Astrocyte of the cerebellum (primary cell): ENCODE measurements at places on chromosomes 13 and 19.

DNA sequence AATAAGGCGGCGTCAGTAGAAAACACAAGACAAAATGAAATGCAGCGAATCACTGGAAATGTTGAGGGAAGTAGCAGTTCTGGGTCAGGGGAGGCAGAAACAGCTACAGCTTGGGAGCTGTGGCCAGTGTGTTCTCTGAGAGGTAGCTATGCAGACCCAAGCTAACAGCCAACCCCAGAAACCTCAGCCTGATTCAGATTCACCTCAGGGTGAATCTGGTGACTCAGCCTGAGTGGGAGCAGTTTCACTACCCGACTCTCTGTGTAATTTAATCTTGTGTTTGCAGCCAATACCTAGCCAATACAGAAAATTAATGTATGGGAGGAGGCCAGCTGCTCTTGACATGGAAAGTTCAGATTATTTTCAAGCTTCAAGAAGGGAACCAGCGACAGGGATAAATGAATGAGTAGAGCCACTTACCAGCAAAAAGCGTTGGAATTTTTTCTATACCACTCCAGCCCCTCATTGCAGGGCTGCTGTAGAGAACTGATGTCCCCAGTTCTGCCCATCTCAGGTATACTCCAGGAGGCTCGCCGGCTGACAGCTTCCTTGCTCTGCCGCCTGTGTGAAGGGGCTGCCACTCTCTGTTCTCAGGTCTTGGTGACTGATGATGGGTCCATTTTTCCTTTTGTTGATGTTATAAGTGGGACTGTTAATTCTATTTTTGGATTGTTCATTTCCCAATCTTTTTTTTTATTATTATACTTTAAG is 8.9 kb downstream of the IGFL3 start:
- peak; percentile 87 for DNase-seq

- no peak for DNase-seq
Measured at GRCh38 chr19:49968279-49968922, 7.4 kb upstream of the SIGLEC11 start.

DNA sequence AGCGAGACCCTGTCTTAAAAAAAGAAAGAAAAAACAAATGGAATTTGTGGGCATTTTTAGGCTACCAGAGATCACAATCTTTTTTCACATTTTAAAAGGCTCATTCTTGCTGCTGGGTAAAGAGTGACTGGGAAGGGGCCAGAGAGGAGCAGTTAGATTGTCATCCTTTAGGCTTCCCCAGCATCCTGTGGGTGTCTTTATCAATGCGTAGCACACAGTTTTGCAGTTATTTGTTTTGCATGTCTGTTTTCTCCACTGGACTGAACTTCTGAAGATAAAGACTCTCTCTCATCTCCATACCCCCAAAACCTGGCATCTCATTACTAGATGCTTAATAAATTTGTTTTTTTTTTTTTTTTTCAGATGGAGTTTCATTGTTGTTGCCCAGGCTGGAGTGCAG is 2.1 kb upstream of the UTP14C start:
- DNase-seq, result no peak

DNA sequence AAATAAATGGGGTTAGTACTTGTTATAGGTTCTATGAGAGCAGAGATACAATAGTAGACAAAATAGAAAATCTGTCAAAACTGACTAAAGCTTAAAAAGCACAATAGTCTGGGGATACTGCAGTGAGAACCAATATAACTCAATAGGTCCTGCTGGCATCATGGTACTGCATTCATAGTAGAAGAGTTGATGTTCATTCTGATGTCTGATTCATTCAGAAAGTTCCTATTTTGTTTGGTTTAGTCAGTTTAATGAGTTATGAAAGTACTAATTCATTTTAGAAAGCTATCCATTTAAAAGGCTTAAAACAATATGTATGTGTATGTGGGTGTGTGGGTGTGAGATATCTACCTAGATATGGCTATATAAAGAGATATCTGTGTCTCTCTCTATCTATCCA is 152.8 kb downstream of the LHFPL6 start:
- DNase-seq, result no peak

DNA sequence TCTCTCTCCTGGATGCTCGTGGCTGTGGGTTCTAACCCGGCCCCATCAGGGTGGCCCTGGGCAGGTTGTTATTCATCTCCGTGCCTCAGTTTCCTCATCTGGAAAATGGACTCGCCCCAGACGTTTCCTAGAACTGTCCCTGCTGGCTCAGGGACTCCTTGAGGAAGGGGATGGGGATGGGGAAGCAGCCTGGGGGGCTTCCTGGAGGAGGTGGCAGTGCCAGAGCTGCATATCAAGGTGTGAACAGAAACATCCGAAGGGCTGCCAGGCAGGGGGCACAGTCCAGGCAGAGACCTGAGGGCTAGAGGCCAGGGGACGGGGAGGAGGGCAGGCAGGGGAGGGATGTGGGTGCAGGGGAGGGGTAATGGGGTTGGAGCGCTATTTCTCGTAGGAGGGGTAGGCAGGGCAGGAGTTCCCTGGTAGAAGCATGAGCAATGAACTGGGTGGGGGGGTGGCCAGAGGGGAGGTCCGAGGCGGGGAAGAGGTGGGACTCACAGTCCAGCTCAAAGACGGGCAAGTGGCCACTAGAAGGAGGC is 3.6 kb upstream of the ELANE start:
- DNase-seq, result no peak

GRCh38 chr19:10364644-10365043 is 15.7 kb downstream of the TYK2 start:
- no peak for DNase-seq

DNA sequence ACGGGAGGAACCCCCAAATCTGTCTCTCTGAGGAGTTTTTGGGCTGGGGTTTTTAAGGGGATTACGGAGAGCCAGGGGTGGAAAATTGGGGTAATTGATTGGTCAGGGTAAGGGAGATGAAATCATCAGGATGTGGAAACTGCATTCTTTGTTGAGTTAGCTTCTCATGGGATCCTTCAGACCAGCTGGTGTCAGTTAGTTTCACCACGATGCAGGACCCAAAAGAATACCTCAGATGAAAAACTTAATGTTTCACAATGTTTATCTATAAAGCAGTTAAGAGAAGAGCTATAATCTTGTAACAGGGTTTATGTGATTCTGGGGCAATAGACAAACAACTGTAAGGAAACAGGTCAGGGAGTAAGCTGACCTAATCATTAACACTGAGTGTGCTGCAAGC is 230.8 kb downstream of the POU4F1 start:
- DNase-seq, result peak; percentile 45
